ENCODE measurements at places on chromosomes 7 and 10.

GRCh38 chr10:32041290-32042028 is 14.8 kb downstream of the KIF5B start:
- DNase-seq = no peak

DNA sequence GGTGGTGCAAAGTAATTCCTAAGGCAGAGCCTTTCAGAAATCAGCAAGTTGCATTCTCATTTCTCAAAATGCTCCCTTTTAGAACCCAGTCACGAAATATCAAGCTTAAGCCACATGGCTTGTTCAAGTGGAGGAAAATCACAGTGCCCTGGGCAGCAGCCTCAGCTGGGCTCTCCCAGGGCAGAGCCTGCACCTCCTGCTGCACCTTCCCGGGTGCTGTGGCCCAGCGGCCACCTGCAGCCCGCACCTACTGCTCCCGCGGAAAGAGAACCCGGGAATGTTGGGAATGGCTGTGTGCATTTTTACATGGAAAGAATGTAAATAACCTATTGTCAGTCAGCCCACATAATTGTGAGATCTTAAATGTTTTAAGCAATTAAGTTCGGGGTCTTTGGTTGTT is 396.5 kb upstream of the VSTM2A start:
- DNase-seq = no peak

GRCh38 chr10:1074748-1075308 is 18.6 kb downstream of the WDR37 start:
- DNase-seq = no peak

DNA sequence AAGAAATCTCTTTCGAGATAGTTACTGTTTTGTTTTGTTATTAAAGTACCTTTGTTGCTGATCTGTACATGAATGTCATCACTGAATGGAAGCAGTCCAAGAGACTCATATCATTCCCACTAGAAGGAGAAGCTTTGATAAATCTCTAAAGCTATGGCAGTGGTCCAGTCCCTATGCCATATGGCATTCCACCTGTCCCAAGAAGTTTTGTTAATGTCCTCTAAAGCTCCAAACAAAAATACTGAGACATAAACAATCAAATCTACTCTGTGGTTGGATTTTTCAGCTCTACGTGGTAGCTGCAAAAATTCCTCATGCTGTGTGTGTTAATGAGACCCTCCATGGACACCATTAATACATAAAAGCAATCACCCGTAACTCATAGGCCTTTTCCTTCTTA is 94.1 kb downstream of the LRRN3 start:
- DNase-seq = no peak

GRCh38 chr7:55065079-55065478 is 46.3 kb downstream of the EGFR start:
- DNase-seq = no peak

DNA sequence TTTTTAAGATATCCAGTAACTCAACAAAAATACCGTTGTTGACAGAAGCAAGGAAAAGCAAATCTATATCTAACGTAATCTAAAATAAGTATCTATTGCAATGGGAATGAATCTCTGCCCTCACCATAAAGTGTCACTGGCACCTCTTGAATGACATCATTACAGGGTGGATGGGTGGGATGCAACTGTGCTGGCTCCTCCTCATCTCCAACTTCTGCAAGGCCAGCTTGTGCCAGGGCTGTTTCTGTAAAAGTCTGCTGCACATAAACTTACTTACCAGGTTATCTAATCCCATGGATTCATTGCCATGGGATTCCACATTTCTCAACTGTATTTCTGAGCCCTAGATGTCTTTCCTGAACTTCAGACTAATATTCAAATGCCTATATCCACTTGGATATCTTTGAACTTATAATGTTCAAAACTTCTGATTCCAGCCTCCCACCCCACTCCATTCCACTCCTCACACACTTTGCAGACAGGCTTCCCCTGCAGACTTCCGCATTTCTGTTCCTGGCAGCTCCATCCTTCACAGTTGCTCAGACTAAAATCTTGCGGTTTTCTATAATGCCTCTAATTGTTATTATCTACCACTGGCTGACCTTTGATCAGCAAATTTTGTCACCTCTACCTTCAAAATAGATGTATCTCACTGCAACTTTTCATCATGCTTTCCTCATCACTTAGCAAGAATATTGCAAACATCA is 10.7 kb downstream of the FGL2 start:
- DNase-seq = no peak

DNA sequence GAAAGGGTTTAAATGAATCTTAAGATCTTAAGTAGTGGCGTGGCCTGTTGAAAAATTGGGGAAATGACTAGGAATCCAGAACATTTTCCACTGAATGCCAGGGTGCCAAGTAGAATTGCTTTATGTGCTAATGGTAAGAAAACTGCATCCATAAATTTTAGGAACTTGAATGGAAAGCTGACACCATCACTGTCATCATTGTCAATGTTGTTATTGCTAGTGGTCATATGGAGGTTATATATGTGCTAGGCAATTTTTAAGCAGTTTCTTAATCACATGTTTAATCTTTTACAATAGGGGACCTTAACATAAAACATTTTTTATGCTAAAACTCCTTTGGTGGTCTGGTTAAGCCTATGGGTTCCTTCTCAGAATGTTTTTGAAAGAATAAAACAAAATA is 13.1 kb downstream of the MARCHF5 start:
- DNase-seq = no peak

DNA sequence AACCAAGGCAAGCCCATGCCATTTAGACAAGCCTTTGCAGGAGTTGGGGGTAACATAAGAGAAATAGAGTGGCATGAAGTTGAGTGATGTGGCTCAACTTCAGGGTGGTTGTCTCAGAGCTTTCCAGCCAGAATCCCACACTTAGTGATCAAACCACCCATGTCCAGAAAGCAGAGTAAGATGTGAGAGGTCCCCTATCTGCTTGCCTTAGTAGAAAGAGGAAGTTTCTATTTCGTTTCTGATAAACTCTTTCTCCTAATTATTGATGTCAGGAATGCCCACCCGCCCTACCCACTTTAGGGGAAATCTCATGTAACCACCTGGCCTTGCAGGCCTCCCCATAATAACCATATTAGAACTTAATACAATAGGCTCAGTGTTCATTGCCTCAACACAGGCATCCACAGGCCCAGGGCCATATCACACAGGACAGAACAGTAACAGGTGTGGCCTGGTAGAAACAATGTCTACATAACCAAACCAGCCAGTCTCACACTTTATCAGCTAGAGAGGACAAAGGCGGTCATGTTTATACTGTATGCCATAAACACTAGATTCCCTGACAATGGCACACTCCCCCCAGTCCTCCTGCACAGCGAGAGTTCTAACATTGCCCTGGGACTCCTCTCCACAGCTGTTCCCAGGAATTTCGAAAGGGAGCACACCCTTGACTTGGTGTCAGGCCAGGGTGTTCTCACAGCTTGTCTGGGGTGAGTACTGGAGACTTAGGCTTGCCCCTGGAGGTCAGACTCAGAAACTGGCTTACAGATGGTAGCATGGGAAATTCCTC is 364.4 kb downstream of the CXCL12 start:
- DNase-seq = no peak

- DNase-seq = no peak
Observed at GRCh38 chr10:52908478-52908877, 135.9 kb upstream of the MBL2 start.

DNA sequence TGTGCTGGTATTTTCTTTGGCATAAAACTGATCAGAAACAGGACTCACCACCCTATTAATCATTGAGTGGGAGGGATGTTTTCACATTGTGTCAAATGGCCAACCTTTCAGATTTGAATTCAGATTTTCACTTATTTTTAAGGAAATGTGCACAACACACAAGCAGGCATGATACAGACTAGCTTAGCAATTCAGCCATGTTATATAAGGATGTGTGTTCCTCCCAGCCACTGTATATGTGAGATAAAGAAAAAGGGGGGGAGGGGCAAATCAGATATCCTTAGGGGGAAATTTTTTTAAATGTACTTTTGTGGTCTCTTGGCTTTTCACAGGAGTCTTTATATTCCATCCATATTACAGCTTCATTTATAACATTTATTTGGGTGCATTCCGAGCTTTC is 3.1 kb downstream of the GAD2 start:
- no peak for DNase-seq

GRCh38 chr10:72910705-72911104 is 17.2 kb downstream of the OIT3 start:
- no peak for DNase-seq

DNA sequence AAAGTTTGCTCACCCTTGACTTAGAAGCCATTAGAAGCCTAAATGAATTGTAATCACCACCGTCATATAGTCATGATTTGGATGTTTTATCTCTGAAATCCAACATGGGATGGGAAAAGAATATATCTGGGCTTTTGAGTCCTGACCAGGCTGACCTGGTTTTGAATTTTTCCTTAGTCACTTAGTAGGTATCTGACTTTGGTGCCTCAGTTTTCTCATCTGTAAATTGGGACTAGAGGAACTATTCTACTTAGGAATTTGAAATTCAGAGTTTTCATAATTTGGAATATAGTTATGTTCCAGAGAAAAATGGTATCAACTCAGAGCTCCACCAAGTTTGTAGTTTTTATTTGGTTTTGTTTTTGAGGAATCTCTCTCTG is 40.9 kb downstream of the SHOC2 start:
- DNase-seq = no peak

DNA sequence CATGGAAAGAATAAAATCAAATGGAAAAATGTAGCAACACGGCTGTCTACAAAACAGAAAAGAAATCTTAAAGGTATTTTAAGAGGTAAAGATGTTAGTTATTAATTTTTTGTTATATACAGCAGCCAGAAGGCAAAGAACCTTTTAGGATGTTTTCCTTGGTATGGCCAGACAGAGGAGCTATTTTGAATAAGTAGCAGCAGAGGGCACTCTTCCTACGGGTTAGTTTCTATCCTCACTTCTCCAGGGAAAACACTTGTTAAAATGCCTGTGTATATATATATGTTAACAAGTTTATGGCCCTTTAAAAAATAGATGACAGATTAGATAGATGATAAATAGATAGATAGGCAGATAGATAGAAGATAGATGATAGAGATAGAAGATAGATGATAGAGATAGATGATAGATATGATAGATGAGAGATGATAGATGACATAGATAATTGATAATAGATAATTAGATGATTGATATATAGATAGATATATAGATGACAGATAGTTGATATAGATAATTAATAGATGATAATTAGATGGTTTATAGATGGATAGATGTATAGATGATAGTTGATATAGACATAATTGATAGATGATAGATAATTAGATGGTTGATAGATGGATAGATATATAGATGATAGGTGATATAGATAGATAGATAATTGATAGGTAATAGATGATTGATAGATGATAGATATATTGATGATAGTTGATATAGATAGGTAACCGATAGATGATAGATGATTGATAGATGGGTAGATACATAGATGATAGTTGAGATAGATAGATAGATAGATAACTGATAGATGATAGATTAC is 57.8 kb upstream of the WIPF3 start:
- no peak for DNase-seq

- no peak for DNase-seq
Observed at GRCh38 chr7:25262586-25262985, 34.3 kb upstream of the NPVF start.

- no peak for DNase-seq
Observed at GRCh38 chr7:100685049-100685605, 8.9 kb downstream of the GIGYF1 start.

DNA sequence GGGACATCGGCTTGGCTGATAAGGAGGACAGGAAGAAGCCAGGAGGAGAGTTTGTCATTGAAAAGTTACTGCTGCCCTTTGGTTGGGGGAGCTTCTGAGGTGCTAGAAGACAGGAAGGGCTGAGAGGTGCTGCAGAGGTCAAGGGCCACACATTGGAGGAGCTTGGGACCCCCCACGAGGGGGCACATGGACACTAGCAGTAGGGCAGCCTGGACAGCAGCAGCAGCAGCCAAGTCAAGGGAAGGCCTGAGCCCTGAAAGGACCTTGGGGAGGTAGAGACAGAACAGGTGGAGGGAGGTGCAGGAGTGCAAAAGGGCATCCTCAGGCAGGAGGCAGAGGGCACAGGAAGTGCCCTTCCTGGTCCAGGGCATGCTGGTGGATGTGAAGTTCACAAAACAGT is 439.7 kb upstream of the IGFBP3 start:
- DNase-seq = no peak

GRCh38 chr7:155814316-155815276 is 2.3 kb upstream of the SHH start:
- DNase-seq = no peak
